ENCODE measurements at places on chromosomes 7 and 10. TPM values are rescaled to one million over a fixed set of nuclear protein-coding genes. Genes with fewer than 3 reads are reported as not detected.
A peak's percentile ranks its signal among the peaks of the same experiment; 100 is the strongest.

DNA sequence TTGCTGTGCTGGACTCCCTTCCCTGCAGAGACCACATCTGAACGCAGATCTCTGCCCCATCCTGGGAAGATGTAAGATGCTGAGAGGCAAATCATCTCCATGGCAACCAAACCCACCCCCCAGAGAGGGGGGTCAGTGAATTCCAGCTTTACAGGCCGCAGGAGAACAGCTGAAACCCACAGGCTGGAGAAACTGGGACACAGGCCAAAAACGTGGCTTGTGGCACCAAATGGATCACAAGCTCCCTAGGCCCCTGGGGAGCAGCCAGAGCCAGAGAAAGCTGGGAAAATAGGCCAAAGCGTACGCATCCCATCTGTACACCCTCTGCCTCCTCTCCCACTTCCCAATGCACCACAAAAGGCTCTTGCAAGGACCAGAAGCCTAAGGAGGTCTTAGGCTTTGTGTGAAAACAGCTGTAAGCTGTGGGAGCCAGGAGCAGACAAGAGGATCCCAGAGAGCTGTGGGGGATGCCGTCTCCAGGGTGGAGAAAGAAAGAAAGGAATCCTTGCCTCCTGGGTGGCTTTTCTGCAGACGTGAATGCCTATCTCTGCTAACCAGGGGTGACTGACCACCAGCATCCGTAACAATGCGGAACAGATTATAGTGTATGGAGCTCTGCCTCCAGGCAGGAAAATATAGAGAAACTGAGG, 59.5 kb downstream of the TMEM130 start:
- no peaks in the 10 kb centered on the region for H3K4me1 ChIP-seq
- no peaks in the 10 kb centered on the region for H3K27me3 ChIP-seq

- H3K4me1 ChIP-seq, result no peaks in the 10 kb centered on the region
- no peak overlapping the region for H3K4me3 ChIP-seq
- no peaks in the 10 kb centered on the region for H3K36me3 ChIP-seq
- H3K27ac ChIP-seq, result no peak overlapping the region
- DNase-seq, result no peak
Measured at GRCh38 chr7:15433151-15433550, 128.7 kb downstream of the AGMO start.

DNA sequence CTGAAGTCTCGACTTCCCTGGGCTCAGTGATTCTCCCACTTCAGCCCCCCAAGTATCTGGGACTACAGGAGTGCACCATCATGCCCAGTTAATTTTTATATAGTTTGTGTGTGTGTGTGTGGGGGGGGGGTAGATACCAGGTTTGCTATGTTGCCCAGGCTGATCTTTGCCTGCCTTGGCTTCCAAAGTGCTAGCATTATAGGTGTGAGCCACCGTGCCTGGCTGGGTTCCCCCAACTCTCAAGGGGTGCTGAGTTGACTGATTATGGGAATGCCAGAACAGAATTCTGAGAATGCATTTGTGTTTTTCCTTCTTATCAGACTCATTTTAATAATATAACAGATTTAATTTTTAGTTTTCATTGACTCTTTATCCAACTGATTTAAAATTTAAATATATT, 19.5 kb downstream of the RPA3 start:
- no peak for DNase-seq
- H3K36me3 ChIP-seq, result no peaks in the 10 kb centered on the region
- H3K27ac ChIP-seq, result no peak overlapping the region
- H3K4me1 ChIP-seq, result peaks cover 6% of the 10 kb centered on the region
- no peaks in the 10 kb centered on the region for H3K27me3 ChIP-seq

DNA sequence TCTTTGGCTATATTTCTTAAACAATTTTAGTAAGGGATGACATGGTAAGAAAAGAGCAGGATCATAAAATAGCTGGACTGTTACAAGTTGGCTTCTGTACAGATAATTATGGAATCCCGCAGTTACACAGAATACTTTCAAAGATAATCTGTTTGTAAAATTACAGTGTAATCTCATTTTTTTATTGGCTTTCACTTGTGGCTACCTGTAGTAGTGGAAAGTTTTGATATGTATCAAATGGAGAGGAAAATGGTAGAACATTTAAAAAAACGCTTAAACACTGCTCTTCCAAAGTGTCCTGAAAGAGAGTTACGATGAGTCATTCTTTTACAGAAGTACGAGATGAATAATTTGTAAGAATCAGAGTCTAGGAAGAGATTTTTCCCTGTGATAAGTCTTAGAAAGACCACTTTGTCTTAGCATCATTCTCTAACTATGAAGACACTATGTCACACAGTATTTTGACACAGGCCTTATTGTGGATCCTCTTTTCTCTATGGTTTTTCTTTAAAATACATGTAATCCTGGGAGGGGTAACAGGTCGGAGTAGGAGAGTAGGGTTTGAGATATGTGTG, 215.0 kb upstream of the DKK1 start:
- no peak overlapping the region for H3K4me3 ChIP-seq
- no peak overlapping the region for H3K27ac ChIP-seq

- no peak overlapping the region for H3K4me3 ChIP-seq
- peaks cover 18% of the 10 kb centered on the region for H3K4me1 ChIP-seq
- DNase-seq, result peak; percentile 4
- H3K36me3 ChIP-seq, result no peaks in the 10 kb centered on the region
- no peaks in the 10 kb centered on the region for H3K27me3 ChIP-seq
- H3K27ac ChIP-seq, result no peak overlapping the region
Measured at GRCh38 chr10:117271427-117271826, 30.5 kb downstream of the SLC18A2 start.

The TRIM74 gene
- total RNA-seq, result 2.0 TPM

GRCh38 chr10:120702032-120702431, 149.1 kb upstream of the WDR11 start:
- no peak for DNase-seq
- H3K4me3 ChIP-seq, result no peak overlapping the region
- no peak overlapping the region for H3K27ac ChIP-seq
- H3K4me1 ChIP-seq, result no peaks in the 10 kb centered on the region
- H3K27me3 ChIP-seq, result no peaks in the 10 kb centered on the region

DNA sequence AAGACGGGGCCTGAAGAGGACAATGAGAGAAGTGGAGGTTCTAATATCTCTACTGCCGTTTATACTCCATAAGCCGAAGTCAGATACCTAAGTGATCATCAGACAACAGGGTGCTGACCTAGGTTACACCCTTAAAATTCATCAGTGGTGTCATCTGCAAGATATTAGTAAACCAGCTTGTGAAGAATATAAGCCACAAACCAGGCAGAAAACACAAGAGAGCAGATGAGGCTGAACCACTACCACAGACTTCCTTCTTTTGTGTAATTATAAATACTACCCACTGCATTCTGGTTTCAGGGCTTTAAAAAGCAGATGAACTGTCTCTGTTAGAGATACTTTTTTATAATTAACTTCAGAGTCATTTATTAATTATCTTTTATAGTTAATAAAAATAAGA, 69.0 kb upstream of the LRRC17 start:
- no peak overlapping the region for H3K27ac ChIP-seq
- no peaks in the 10 kb centered on the region for H3K4me1 ChIP-seq
- H3K4me3 ChIP-seq, result no peak overlapping the region
- no peaks in the 10 kb centered on the region for H3K36me3 ChIP-seq
- DNase-seq, result no peak

- no peaks in the 10 kb centered on the region for H3K36me3 ChIP-seq
- H3K4me3 ChIP-seq, result no peak overlapping the region
- no peak overlapping the region for H3K27ac ChIP-seq
- H3K4me1 ChIP-seq, result no peaks in the 10 kb centered on the region
- no peaks in the 10 kb centered on the region for H3K27me3 ChIP-seq
Measured at GRCh38 chr7:78543976-78544375, 745.4 kb downstream of the PHTF2 start.

The MMP21 gene
- total RNA-seq, result not detected

DNA sequence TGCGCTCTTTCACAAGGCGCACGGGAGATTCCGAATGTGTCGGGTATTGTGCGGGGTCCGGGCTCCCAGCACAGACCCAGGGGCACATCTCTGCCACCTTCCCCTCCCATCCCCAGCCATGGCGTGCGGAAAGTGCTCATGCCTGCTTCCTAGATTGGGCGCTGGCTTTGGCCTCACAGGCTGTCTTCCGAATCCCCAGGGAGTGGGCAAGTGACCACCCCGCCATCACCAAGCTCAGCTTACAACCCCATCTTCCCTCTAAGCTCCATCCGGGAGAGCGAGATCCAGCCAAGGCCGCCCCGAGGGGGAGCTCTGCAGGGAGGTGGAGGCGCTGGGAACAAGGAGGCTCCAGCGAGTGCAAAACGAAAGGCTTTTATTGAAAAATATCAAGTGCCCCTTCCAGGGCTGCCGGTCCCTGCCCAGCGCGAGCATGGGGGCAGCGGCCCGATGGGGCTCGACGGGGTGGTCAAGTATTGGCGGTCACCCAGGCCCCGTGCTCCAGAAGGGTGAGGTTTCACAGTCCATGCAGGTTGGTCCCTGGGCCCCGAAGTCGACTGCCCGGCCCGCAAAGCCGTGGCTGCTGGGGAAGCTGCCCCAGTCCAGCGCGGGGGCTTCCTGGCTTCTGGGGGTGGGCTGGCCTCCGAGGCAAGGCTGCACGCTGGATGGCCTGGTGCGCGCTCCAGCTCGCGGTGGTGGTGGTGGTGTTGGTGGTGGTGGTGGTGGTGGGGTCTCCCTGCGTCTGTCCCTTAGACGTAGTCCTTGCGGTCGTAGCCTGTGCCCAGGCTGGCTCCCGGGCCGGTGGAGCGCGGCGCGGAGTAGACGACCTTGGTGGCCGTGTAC, 1.2 kb downstream of the CLDN3 start:
- H3K27me3 ChIP-seq, result peaks cover 42% of the 10 kb centered on the region
- no peak overlapping the region for H3K27ac ChIP-seq
- H3K4me3 ChIP-seq, result no peak overlapping the region
- no peak for DNase-seq

The TECPR1 gene
- total RNA-seq, result 27.8 TPM

The TAS2R41 gene
- not detected for total RNA-seq

GRCh38 chr10:122445469-122445868, 9.0 kb upstream of the ARMS2 start:
- H3K36me3 ChIP-seq, result no peaks in the 10 kb centered on the region
- no peaks in the 10 kb centered on the region for H3K27me3 ChIP-seq
- no peak overlapping the region for H3K27ac ChIP-seq
- H3K4me1 ChIP-seq, result no peaks in the 10 kb centered on the region
- DNase-seq, result no peak
- H3K4me3 ChIP-seq, result no peak overlapping the region

The TM9SF3 gene
- 39.2 TPM for total RNA-seq

The GPR85 gene
- 0.32 TPM for total RNA-seq

DNA sequence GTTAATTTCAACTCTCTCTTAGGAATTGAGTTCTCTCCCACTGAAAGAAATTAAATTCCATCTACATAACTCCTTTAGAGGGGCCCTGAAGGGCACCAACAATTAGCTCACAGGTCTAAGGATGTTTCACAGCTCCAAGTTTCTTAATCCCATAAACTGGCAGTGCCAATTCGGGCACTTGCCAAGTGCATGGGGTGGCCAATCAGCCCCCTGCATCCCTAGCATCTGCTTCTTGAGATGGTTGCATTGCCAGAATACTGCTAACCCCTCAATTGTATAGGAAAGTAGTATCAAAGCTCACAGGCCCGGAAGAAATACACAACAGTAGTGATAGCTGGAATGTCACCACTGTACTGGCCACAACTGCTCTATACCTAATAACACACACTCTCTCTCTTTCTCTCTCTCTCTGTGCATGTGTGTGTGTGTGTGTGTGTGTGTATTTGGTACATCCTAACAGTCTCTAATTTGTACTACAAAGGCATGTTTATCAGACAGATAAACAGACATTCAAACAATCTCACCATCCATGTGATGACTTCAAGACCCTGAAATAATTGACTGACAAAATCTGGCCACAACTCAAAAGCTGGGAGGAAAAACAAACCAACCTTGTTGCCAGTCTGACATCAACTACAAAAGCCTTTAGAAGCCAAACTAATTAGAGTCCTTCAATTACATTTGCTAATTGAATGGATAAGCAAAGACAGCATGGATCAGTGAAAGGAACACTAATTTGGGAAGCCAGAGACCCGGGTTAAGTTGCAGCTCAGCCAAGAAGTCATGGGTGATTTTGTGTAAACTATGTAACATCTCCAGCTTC, 27.8 kb downstream of the HIBADH start:
- DNase-seq, result no peak
- no peaks in the 10 kb centered on the region for H3K4me1 ChIP-seq
- H3K36me3 ChIP-seq, result no peaks in the 10 kb centered on the region
- H3K27me3 ChIP-seq, result no peaks in the 10 kb centered on the region
- no peak overlapping the region for H3K4me3 ChIP-seq
- no peak overlapping the region for H3K27ac ChIP-seq

GRCh38 chr10:11068861-11069633, 51.4 kb downstream of the CELF2 start:
- no peak overlapping the region for H3K27ac ChIP-seq
- peaks cover 38% of the 10 kb centered on the region for H3K4me1 ChIP-seq
- H3K36me3 ChIP-seq, result no peaks in the 10 kb centered on the region
- DNase-seq, result no peak
- no peaks in the 10 kb centered on the region for H3K27me3 ChIP-seq

The KNDC1 gene
- total RNA-seq, result 33.9 TPM

GRCh38 chr7:111198255-111198654, 107.3 kb downstream of the LRRN3 start:
- peak; percentile 95 for DNase-seq
- no peaks in the 10 kb centered on the region for H3K4me1 ChIP-seq
- H3K27me3 ChIP-seq, result no peaks in the 10 kb centered on the region
- H3K27ac ChIP-seq, result no peak overlapping the region

DNA sequence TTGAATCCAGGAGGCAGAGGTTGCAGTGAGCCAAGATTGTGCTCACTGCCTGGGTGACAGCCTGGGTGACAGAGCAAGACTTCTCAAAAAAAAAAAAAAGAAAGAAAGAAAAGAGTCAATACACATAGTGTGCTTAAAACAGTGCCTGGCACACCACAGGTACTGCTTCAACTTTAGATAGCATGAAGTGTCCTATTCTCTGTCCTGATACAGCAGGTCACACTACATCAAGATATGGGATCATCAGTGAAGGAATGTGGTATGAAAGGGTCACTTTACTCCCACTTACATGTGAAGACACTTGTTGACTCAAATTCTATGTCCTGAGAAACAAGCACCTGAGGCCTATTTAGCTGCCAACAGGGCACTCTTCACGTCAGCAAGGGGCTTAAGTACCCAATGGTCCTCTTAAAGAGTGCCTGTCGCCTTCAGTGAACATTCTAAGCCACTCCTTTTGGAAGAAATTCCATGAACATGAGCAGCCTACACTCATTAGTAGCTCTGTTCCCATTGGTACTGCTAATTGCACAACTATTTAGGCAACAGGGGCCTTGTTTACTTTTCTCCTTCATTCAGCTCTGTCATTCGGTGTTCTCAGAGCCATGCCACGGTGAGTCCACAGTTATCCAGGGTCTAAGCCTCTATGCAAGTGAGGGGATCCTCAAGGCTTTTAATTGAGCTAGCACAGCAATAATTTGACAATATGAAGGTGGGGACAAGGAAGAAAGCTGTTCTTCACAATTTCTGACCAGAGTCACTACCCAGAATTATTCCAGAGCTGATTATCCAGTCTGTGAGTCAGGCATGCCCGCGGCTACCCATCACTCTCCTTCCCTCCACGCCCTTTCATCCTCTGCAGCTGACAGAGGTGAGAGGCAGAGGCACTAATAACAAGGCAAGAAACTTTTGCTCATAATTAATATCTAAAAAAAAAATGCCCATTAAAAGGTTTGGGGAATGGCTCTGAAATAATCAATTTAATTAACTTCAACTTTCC, 56.6 kb upstream of the PTN start:
- no peak overlapping the region for H3K4me3 ChIP-seq
- H3K36me3 ChIP-seq, result no peaks in the 10 kb centered on the region
- H3K4me1 ChIP-seq, result peaks cover 44% of the 10 kb centered on the region

The NEBL gene
- 270 TPM for total RNA-seq

GRCh38 chr7:73718438-73718881, 1.0 kb downstream of the STX1A start:
- no peaks in the 10 kb centered on the region for H3K4me1 ChIP-seq
- H3K27me3 ChIP-seq, result peaks cover 7% of the 10 kb centered on the region
- peak overlapping the region; percentile 99 for H3K4me3 ChIP-seq
- no peak overlapping the region for H3K27ac ChIP-seq

The DNAH11 gene
- total RNA-seq, result 0.60 TPM
